Endodermal cell (in vitro differentiated cells): ENCODE measurements at places on chromosomes 3 and 15.

GRCh38 chr15:72473614-72474465, at the start of gene ARIH1:
TSS of gene ARIH1 (plus strand) at chr15:72474330. CDS start at chr15:72474640, 310 bp downstream.
- DNase-seq, result peak; percentile 99

GRCh38 chr3:122754929-122755328, 38.7 kb downstream of the HSPBAP1 start:
- DNase-seq, result peak; percentile 76

- no peak for DNase-seq
Measured at GRCh38 chr3:159739166-159739565, 249.5 kb upstream of the IL12A start.

- no peak for DNase-seq
Measured at GRCh38 chr3:14376348-14377043, 25.9 kb upstream of the SLC6A6 start.

DNA sequence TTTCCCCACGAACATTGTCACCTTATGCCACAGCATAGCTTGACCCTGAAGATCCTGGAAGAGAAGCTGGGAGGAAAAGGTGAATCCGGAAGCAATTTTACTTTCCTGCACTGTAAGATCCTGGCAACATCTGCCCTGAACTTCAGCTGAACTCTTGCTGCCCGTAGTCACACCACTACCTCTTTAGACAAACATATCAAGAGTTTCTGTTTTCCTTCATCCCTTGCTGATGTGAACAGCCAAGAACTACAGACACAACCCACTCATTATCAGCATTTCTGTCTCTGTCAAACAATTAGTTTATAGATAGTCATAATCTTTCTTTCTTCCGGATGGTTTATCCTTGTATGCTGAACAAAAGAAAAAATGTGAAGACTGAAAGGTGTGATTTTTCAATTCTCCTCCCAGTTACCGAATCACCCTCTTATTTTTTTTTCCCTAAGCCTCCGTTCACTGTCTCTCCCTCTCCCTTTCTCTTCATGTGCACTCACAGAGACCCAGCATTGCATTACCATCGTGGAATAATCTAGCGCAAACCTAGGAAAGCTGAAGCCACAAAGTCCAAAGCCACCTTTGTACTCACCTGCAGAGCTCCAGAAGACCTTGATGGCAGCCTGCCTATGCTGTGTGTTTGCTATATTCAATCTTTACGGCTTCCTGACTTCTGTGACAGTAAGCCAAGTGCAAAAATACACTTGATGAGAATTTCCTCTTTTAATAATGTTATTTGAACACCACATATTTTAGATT, 229.2 kb downstream of the CDIN1 start:
- DNase-seq, result no peak

DNA sequence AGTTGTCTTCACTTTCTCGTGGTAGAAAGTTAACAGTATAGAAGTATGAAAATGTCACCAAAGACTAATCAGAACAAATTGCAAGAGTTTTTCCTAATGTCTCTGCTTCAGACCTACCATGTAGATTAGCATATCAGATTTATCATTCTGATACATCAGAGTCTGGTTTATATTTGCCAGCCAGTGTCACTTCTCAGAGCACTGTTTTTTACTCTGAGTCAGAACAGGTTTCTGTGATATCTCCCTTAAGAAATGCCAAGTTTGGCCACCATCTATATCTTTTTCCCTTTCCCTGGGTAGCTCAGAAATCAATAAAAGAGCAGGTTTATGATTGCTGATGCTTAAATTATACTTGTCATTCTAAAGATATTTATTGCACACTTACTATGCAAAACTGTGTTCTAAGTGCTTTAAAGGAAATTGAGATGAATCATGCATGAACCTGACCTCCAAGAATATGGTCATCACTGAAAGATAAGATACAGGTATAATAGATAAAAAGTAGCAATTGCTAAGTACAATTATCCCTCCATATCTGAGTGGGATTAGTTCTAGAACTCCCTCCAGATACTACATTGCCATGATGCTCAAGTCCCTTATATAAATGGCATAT, 672.7 kb upstream of the NAALADL2 start:
- DNase-seq, result no peak

DNA sequence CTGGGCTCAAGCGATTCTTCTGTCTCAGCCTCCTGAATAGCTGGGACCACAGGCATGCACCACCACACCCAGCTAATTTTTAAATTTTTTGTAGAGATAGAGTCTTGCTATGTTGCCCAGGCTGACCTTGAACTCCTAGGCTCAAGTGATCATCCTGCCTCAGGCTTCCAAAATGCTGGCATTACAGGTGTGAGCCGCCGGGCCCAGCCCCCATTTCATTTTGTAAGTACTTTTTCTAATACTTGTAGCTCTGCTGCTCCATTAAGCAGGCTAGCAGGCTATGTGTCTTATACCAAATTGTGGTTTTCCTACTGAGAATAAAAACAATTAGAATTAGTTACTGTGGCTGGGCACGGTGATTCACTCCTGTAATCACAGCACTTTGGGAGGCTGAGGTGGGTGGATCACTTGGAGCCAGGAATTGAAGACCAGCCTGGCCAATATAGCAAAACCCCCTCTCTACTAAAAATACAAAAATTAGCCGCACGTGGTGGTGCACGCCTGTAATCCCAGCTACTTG, 22.4 kb downstream of the NIPA1 start:
- DNase-seq, result no peak

GRCh38 chr3:186945255-186945823, 15.0 kb downstream of the ST6GAL1 start:
- no peak for DNase-seq

DNA sequence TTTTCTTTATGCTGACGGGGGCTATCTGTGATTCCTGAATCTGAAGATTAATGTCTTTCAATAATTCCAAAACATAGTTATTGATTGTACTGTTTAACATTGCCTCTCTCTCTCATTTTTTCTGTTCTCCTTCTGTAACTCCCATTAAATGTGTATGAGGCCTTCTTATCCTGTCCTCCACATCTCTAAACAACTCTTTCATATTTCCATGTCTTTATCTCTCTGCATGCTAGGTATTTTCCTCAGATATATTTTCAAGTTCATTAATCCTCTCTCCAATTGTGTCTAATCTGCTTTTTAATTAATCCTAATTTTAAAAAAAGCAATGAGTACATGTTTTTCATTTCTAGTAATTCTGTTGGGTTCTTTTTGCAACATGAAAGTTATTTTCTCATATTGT, 173.2 kb downstream of the TLE3 start:
- no peak for DNase-seq

GRCh38 chr15:46652266-46652665, 1017.4 kb downstream of the SQOR start:
- no peak for DNase-seq

GRCh38 chr3:129015388-129016105, 14.4 kb downstream of the EFCC1 start:
- no peak for DNase-seq
